ENCODE measurements at places on chromosomes 12 and 14.

DNA sequence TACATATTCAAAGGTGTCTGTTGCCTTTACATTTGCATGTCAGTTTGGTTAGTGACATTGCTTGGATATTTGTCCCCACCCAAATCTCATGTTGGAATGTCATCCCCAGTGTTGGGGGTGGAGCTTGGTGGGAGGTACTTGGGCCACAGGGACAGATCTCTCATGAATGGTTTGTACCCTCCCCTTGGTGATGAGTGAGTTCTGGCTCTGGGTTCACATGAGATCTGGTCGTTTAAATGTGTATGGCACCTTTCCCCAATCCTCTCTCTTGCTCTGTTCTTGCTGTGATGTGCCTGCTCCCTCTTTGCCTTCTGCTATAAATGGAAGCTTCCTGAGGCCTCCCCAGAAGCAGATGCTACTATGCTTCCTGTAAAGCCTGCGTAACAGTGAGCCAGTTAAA, 207.9 kb upstream of the DIO3 start:
- no peak for DNase-seq
- H3K4me1 ChIP-seq, result no peaks in the 10 kb centered on the region
- H3K36me3 ChIP-seq, result no peaks in the 10 kb centered on the region

- no peaks in the 10 kb centered on the region for H3K27me3 ChIP-seq
- H3K4me3 ChIP-seq, result no peak overlapping the region
- DNase-seq, result no peak
- H3K36me3 ChIP-seq, result no peaks in the 10 kb centered on the region
- H3K4me1 ChIP-seq, result peaks cover 20% of the 10 kb centered on the region
These were observed 84.1 kb downstream of the BCL11B start for GRCh38 chr14:99187858-99188257.

GRCh38 chr12:39902821-39903220, 203.1 kb downstream of the SLC2A13 start:
- H3K27ac ChIP-seq, result no peak overlapping the region
- no peak for DNase-seq
- no peaks in the 10 kb centered on the region for H3K36me3 ChIP-seq
- no peaks in the 10 kb centered on the region for H3K27me3 ChIP-seq

GRCh38 chr12:93122569-93123091, 193.5 kb upstream of the EEA1 start:
- H3K27ac ChIP-seq, result no peak overlapping the region
- no peaks in the 10 kb centered on the region for H3K36me3 ChIP-seq
- H3K4me1 ChIP-seq, result peaks cover 5% of the 10 kb centered on the region
- no peak overlapping the region for H3K4me3 ChIP-seq

DNA sequence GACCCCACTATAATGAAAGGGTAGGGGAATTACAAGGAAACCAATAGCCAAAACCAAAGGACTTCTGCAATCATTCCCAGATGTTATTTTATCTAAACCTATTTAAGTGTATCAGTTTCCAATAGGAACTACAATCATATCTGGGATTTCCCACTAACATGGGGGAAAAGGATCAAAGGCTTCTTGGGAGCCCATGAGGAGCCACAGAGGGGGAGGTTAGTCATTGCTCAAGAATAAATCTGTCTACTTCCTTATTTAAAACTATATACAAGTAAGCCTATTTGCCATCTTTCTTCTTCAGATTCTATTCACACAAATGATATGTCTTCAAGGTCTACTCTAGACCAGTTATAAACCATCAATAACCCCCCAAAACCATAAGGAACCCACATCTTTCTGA, 33.1 kb downstream of the FGD6 start:
- no peaks in the 10 kb centered on the region for H3K27me3 ChIP-seq
- H3K4me1 ChIP-seq, result peaks cover 8% of the 10 kb centered on the region
- no peak for DNase-seq

DNA sequence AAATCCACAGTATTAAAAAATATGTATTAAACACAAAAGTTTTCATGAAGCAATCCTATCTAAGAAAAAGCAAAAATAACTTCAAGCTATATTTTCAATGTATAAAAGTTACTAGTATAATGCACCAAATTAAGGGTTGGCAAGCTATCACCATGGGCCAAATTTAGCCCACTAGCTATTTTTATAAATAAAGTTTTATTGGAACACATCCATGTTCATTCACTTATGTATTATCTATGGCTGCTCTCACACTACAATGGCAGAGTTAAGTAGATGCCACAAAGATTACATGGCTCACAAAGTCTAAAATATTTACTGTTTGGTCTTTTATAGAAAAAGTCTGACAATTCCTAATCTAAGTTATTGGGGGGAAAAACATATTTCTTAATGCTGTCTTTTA, 17.6 kb downstream of the KLHL28 start:
- no peaks in the 10 kb centered on the region for H3K27me3 ChIP-seq
- peaks cover 14% of the 10 kb centered on the region for H3K4me1 ChIP-seq
- no peak for DNase-seq
- H3K27ac ChIP-seq, result no peak overlapping the region
- peaks cover 42% of the 10 kb centered on the region for H3K36me3 ChIP-seq

DNA sequence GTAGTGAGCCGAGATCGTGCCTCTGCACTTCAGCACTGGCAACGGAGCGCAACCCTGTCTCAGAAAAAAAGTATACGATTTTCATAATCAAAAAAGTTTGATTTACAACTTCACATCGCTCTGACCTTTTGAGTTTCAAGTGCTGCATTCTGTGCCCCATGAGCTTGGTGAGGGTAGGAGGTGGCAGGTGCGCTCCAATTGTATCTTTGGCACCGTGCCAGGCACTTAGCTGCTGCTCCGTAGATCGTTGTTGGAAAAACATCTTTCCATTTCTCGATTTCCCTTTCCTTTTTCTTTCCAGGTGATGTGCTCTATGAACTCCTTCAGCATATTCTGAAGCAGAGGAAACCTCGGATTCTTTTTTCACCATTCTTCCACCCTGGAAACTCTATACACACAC, 203.7 kb downstream of the ETV6 start:
- no peak overlapping the region for H3K4me3 ChIP-seq
- peaks cover 6% of the 10 kb centered on the region for H3K36me3 ChIP-seq
- no peaks in the 10 kb centered on the region for H3K27me3 ChIP-seq

GRCh38 chr12:76781321-76781720, 17.4 kb downstream of the ZDHHC17 start:
- no peak overlapping the region for H3K4me3 ChIP-seq
- H3K27ac ChIP-seq, result no peak overlapping the region
- no peak for DNase-seq
- H3K27me3 ChIP-seq, result no peaks in the 10 kb centered on the region
- H3K36me3 ChIP-seq, result peaks cover 24% of the 10 kb centered on the region

GRCh38 chr12:112971248-112971647, 7.1 kb upstream of the OAS2 start:
- no peaks in the 10 kb centered on the region for H3K4me1 ChIP-seq
- H3K27ac ChIP-seq, result no peak overlapping the region
- no peak overlapping the region for H3K4me3 ChIP-seq
- DNase-seq, result no peak
- H3K27me3 ChIP-seq, result peaks cover 3% of the 10 kb centered on the region
- no peaks in the 10 kb centered on the region for H3K36me3 ChIP-seq

- H3K27ac ChIP-seq, result no peak overlapping the region
- peaks cover 17% of the 10 kb centered on the region for H3K4me1 ChIP-seq
- no peaks in the 10 kb centered on the region for H3K36me3 ChIP-seq
- H3K27me3 ChIP-seq, result no peaks in the 10 kb centered on the region
These were observed 28.8 kb upstream of the BEGAIN start for GRCh38 chr14:100615736-100616695.

- H3K27ac ChIP-seq, result no peak overlapping the region
- no peaks in the 10 kb centered on the region for H3K27me3 ChIP-seq
- no peak for DNase-seq
- no peak overlapping the region for H3K4me3 ChIP-seq
- peaks cover 30% of the 10 kb centered on the region for H3K4me1 ChIP-seq
These were observed 366.7 kb downstream of the BTG1 start for GRCh38 chr12:91778938-91779400.

DNA sequence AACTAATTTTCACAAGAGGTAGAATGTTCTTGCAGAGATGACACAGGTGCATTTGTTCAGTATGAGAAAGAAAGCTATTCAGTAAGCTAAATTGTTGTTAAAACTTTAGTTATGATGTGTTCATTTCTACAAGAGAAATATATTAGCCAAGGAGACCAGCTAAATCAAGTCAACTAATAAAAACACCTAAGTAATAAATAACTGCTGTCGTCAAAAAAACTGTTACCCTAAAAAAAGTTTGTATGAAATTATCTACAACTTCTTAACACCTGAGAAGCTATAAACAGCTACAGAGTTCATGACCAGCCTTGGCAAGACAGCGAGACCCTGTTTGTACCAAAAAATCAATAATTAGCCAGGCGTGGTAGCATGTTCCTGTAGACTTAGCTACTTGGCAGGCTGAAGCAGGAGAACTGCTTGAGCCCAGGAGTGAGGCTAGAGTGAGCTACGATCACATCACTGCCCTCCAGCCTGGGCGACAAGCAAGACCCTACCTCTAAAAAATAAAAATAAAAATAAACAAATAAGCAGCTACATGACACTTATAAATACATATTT, 67.6 kb upstream of the AP4S1 start:
- peaks cover 16% of the 10 kb centered on the region for H3K4me1 ChIP-seq
- no peak overlapping the region for H3K27ac ChIP-seq
- H3K27me3 ChIP-seq, result no peaks in the 10 kb centered on the region
- H3K4me3 ChIP-seq, result no peak overlapping the region

DNA sequence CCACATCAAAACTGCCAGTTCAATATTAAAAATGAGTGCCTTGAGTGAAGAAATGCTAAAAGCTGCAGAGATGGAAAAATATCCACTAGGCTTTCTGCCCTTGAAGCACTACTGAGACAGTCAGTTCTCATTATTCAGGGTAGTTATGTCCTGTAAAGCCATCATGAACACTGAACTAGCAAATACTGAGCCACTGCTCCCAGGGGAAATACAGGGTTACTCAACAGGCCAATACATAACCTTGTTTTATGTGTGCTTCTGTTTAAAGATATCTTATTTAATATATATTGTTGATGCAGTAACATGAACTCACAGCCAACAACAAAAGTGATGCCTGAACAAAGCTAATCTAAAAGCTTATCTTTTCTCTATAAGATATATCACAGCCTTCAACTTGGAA, 3.3 kb downstream of the RAD52 start:
- no peak overlapping the region for H3K27ac ChIP-seq
- peaks cover 21% of the 10 kb centered on the region for H3K4me1 ChIP-seq
- DNase-seq, result no peak
- no peaks in the 10 kb centered on the region for H3K36me3 ChIP-seq
- H3K27me3 ChIP-seq, result no peaks in the 10 kb centered on the region

DNA sequence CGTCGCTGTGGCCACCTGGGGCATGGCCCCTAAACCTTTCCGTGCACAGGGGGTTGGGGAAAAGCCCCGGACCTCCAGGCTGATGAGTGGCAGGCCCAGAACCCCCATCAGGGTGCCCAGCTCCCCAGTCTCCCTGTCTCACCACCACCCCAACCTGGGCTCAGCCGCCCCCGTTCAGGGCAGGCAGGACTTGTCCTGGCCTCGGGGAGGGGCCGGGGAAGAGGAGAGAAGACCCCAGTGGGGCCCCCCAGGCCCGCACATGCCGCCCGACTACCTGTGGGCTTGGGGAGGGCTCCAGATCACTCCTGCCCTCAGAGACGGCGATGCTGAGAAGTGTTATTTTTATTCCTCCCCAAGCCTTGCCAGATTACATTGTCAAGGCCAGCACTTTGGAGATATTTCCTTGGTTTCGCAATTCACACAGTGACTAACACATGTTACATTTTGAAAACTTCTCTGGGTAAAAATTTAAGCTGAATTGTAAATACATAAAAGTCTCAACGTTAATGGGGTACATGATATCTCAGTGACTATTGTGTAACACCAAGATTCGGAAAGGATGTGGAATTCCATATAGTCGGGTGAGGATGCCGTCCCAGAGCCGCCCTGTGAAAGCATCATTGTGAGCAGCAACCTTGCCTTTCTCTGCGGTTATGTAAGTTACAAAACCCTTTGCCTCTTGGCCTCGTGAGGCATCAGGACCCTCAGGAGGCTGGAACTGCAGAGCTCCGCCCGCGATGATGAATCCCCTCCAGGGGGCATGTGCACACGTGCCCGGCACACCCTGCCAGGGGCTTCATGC, 85.6 kb upstream of the DIO3 start:
- DNase-seq, result no peak
- H3K27me3 ChIP-seq, result peaks cover 7% of the 10 kb centered on the region
- H3K4me1 ChIP-seq, result peaks cover 23% of the 10 kb centered on the region
- H3K36me3 ChIP-seq, result no peaks in the 10 kb centered on the region

GRCh38 chr14:95221531-95221930, 64.2 kb upstream of the DICER1 start:
- H3K4me3 ChIP-seq, result no peak overlapping the region
- no peaks in the 10 kb centered on the region for H3K36me3 ChIP-seq
- no peak overlapping the region for H3K27ac ChIP-seq
- H3K4me1 ChIP-seq, result peaks cover 10% of the 10 kb centered on the region
- DNase-seq, result no peak

GRCh38 chr12:72747111-72747849, 475.1 kb downstream of the TRHDE start:
- no peak for DNase-seq
- peaks cover 5% of the 10 kb centered on the region for H3K36me3 ChIP-seq
- H3K4me3 ChIP-seq, result no peak overlapping the region
- H3K4me1 ChIP-seq, result no peaks in the 10 kb centered on the region
- H3K27ac ChIP-seq, result no peak overlapping the region

DNA sequence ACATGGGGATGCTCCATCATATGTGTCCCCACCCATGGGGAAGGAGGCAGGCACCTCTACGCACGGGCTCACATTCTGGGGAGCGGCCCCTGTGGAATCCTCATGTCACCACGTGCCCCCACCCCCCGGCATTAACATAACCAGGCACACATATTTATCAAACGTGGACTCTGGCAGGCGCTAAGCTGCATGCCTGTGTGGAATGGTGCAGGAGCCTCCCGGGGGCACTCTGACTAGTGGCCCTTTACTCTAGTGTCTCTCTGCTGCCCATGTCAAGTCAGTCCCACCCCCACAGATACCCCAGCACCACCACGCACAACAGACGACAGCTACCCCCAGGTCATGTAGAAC, 66.1 kb downstream of the CCDC88C start:
- DNase-seq, result no peak
- no peaks in the 10 kb centered on the region for H3K36me3 ChIP-seq
- no peaks in the 10 kb centered on the region for H3K27me3 ChIP-seq
- no peak overlapping the region for H3K4me3 ChIP-seq
- peaks cover 77% of the 10 kb centered on the region for H3K4me1 ChIP-seq

GRCh38 chr14:39956372-39956771, 524.1 kb upstream of the FBXO33 start:
- DNase-seq, result no peak
- H3K4me3 ChIP-seq, result no peak overlapping the region
- H3K27ac ChIP-seq, result no peak overlapping the region
- H3K27me3 ChIP-seq, result no peaks in the 10 kb centered on the region
- peaks cover 8% of the 10 kb centered on the region for H3K36me3 ChIP-seq
- H3K4me1 ChIP-seq, result no peaks in the 10 kb centered on the region

GRCh38 chr12:108515916-108516315, 839 bp downstream of the FICD start:
- H3K27ac ChIP-seq, result peak overlapping the region; percentile 71
- H3K27me3 ChIP-seq, result peaks cover 19% of the 10 kb centered on the region
- no peak for DNase-seq
- H3K4me1 ChIP-seq, result peaks cover 26% of the 10 kb centered on the region
- H3K36me3 ChIP-seq, result peaks cover 8% of the 10 kb centered on the region
- peak overlapping the region; percentile 96 for H3K4me3 ChIP-seq

GRCh38 chr14:80839743-80840142, 101.8 kb downstream of the CEP128 start:
- no peak overlapping the region for H3K27ac ChIP-seq
- H3K27me3 ChIP-seq, result no peaks in the 10 kb centered on the region
- no peak overlapping the region for H3K4me3 ChIP-seq
- DNase-seq, result no peak

- H3K4me1 ChIP-seq, result no peaks in the 10 kb centered on the region
- no peaks in the 10 kb centered on the region for H3K36me3 ChIP-seq
- H3K27ac ChIP-seq, result no peak overlapping the region
- DNase-seq, result no peak
These were observed 5.5 kb upstream of the LRRC74A start for GRCh38 chr14:76820700-76821099.

Measured in neural crest cell (in vitro differentiated cells).